ENCODE measurements at places on chromosomes 7 and 10.
A peak's percentile ranks its signal among the peaks of the same experiment; 100 is the strongest.

GRCh38 chr7:151168003-151168786 is 701 bp upstream of the GBX1 start:
- peak; percentile 86 for DNase-seq

- no peak for DNase-seq
These were observed 25.0 kb upstream of the ADD3 start for GRCh38 chr10:109982812-109983211.

DNA sequence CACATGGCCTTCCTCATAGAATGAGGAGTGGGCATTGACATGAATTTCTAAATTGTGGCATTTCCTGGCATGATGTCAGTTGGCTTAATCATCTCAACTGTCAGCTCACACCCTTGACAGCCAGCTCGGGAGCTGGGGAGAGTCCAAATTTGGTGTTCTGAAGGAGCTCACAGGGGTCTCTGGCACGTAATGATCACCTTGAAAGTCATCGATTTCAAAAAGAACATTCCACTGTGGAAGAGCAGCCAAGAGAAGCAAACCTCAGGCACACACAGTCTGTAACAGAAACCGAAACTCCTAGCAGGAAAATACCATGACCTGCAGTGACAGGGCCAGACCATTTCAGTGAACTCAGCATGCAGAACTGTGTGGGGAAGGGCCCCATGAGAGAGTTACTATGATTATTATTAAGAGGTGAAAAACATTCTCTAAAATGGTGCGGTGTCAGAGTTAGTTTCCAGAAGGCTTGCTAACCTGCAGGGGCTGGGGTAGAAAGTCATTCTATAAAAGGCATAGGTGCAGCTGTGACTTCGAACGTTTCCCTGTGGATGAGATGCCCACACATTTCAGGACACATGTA is 26.4 kb upstream of the KLF6 start:
- peak; percentile 83 for DNase-seq

DNA sequence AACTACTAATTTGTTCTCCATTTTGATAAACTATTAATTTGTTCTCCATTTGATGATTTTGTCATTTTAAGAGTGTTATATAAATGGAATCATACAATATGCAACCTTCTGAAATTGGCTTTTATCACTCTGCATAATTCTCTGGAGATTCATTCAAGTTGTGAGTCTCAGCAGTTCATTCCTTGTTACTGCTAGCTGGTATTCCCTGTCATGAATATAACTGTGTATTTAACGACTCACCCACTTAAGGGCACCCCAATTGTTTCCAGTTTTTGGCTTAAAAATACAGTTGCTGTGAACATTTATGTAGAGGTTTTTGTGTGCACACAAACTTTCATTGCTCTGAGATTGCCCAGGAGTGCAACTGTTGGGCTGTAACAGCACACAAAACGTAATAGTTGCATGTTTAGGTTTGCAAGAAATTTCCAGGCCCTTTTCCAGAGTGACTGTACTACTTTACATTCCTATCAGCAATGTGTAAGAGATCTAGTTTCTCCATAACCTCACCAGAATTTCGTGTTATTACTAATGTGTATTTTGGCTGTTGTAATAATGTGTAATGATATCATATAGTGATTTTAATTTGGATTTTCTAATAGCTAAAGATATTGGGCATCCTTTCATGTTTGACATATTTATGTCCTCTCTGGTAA is 153.2 kb upstream of the ADCY1 start:
- no peak for DNase-seq

GRCh38 chr7:124155432-124156022 is 122.7 kb upstream of the TMEM229A start:
- no peak for DNase-seq

GRCh38 chr7:51062222-51062987 is 254.2 kb downstream of the COBL start:
- no peak for DNase-seq

DNA sequence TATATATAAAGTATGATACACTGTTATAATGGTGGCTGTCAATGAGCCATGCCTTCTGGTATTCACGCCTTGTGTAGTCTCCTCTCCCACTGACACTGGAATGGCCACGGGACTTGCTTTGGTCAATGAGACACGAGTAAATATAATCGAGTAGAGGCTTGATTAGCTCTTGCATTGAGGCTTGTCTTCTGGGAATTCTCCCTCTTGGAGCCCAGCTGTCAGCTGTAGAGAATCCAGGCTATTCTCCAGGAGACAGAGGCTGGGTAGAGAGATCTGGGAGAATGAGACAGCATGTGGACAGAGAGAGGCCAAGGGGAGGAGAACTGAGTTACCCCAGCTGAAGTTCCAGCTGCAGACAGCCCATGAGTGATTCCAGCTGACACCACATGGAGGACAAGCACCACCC is 25.2 kb upstream of the PLCE1 start:
- no peak for DNase-seq

- no peak for DNase-seq
These were observed 277.5 kb downstream of the PLXNA4 start for GRCh38 chr7:132298790-132299189.

- no peak for DNase-seq
These were observed 4.4 kb upstream of the ST7 start for GRCh38 chr7:116948934-116949333.

DNA sequence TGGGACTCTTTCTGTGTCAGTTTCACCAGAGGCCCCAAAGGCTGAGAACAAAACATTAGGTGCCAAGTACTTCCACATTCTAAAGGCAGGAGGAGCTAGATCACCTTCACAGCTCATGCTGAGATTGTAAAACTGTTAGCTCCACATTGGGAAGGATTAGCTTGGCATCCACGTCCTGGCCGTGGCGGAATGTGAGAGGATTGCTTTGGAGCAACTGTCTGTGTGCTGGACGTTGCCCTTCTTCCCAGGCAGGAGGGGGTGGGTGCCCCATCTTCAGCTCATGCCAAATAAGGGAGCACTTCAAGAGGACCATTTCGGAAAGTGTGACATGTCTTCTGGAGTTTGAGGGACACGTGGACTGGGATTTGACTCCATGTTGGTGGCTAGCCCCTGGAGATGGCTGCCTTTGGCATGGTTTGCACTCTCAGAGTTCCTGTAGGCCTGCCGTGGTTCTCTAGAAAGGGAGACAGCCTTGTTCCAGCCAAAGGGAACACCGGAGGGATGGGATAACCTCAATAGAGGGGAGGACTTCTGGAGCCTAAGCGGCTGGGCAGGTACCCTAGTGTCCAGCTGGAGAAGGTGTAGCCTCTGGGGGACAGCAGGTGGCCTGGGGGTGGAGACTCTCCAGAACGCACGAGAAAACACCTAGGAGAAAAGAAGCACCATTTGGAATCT is 19.9 kb upstream of the FMC1 start:
- DNase-seq: no peak

DNA sequence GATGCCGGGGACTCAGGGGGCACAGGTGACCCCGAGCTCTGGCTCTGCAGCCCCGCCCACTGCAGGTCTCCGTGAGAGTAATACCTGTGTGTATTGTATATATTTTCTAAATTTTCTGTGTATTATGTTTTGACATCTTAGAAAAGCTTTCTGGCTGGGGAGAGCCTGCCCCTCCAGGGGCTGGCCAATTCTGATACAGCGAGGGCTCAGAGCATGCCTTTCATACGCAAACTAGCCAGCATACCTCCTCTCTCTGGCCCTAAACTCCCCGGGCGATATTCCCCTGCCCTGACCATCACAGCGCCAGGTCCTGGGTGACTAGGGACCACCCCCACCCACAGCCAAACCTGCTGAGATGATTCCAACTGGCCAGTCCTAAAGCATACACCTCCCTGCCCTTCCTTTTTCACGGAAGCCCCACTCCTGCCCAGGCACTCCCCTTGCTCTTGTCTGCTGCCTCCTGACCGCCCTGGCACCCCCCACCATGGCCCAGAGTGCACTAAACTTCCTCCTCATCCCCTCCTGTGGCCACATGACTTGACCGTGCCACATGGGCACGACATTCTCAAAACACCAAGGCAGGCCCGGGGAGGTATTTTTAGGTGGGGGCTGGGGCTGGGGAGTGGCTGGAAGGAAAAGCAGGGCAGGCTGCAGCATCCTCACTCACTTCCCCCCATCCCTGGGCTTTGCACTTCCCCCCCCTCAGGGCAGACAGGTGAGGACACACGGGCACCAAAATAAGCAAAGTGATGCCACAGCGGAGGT is 61.5 kb downstream of the INSIG1 start:
- DNase-seq: peak; percentile 14

GRCh38 chr10:17231788-17232187 is 3.7 kb downstream of the VIM start:
- no peak for DNase-seq

DNA sequence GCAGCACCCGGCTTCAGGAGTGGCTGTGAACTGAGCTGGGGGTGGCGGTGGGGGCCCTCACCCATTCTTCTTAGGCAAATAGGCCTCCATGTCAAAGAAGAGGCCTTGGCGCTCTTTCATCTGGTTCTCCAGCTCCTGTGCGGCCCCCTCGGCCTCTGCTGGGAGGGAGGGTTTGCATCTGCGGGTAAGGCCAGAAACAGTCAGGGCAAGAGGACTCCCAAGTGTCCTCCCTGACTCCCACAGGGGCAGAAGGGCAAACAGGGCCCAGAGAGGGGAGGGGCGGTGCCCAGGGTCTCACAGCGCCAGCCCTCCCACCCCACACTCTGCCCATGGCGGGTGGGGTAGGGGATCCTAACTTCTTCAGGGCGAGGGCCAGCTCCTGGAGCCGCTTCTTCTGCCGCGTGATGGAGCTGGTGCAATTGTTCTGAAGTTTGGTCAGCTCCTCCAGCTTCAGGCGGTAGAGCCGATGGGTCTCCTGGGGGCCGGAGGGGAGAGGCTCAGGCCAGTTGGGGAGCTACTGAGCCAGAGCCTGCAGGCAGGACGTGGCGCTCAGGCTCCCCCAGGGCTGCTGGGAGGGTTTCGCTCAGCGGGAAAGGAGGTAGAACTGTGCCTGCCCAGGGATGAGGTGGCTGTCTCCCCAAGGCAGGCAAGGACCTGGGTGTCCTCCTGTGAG is 2.2 kb downstream of the TMEM120A start:
- no peak for DNase-seq

GRCh38 chr10:101062232-101063049 is 652 bp downstream of the KAZALD1 start:
- DNase-seq: peak; percentile 85

- DNase-seq: peak; percentile 79
These were observed 15.8 kb upstream of the CAMK1D start for GRCh38 chr10:12333380-12334185.

DNA sequence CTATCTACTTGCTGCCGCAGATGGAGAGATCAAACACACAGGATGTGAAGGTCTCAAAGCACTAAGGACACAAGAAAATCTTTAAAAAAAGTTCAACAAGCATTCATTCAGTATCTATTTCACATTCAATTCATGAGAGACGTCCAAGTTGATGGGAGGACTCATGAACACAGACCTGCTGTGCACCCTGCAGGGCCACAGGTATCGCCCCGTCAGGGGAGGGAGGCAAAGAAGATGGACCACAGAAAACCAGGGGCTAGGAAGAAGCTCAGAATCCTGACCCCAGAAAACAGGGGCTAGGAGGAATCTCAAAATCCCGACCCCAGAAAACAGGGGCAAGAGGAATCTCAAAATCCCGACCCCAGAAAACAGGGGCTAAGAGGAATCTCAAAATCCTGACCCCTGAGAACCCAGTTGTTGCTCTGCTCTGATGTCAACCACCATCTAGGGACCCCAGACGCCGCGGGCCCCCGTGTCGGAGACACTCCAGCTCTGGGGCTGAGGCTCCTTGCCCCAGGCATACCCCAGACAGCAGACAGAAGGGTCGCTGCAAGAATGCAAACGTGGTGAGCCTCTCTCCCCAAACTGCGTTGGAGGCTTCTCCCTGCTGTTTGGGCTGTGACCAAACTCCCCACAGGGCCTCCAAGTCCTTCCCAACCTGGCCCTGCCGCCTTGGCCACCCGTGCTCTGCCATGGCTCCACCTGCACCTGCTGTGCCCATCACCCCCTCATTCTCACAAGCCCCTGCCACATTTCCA is 197.6 kb downstream of the DIP2C start:
- no peak for DNase-seq

DNA sequence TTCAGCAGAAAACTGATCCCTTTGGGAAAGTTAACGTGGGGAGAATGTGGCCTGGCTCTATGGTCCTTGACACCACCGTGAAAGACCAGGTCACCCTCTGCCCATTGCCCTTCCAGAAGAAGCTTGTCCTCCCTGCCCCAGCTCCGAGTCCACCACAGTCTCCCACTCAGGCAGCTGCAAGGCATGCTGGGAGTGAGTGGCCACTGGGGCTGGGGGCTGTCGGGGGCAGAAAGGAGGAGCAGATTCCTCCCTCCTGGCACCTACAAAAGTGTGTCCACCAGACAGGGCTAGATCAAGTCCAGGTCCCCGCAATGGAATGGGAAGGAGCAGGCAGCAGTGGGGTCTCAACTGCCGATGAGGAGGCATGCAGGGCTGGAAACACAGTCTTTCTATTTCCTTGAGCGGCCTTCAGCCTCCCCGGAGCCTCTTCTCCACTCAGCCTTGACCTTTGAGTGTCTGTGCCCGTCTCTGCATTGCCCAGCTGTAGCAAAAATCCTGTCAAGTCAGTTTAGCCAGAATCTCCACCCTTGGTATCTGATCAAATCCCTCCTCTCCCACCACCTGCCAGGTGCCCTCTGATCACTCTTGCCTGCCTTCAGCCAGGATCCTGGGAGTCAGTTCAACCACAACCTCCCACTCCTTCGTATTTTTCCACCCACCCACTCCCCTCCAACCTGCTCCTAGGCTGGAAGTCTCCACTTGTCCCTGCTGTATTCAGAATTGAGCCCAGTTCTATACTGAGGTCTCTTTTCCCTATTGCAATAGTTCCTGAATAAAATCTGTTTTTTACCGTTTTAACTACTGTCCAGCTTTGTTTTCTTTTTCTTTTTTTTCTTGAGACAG is 6.9 kb upstream of the ZNF316 start:
- DNase-seq: no peak

GRCh38 chr10:75493464-75493863 is 62.0 kb downstream of the LRMDA start:
- DNase-seq: no peak

DNA sequence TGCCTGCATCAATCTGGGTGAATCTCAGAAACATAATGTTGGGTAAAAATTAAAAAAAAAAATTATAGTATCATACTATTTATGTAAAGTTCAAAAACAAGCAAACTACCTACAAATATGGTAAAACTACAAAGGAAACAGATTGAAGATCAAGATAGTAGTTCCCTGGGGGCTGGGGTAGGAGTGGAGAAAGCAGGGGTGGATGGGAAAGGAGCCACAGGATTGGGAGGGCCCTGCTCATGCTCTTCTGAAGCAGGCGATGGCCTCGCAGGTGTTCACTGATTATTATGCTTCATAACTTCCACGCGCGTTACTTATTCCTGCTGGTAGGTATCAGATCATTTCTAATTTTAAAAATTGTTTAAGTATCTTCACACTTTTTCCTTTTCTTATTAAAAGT is 96.0 kb upstream of the GATA3 start:
- DNase-seq: no peak

DNA sequence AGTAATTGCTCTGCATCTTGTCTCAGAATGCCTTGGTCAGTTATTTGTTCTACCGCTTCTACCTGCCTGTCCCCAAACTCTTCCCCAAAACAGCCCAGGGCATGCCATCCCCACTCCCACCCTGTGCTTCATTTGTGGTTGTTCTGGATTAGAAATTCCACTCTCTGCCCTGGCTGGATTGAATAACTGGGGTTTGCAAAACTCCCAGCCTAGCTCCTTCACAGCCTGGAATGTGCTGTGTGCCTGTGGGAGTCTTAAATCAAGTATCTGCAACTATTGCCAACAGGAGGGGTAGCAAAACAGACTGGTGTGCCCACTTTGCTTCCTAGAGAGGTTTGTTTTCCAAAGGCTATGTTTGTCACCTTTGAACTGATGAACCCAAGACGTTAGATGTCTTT is 24.2 kb downstream of the TSPAN15 start:
- DNase-seq: no peak

GRCh38 chr7:93245525-93246432 is 13.6 kb downstream of the VPS50 start:
- DNase-seq: no peak

All from activated effector memory CD4-positive, alpha-beta T cell treated with anti-CD3 and anti-CD28 coated beads, Interleukin-2, amount 50 U/mL, for 16 hours (primary cell).